ENCODE measurements at places on chromosomes 13 and 19. TPM values are rescaled to one million over a fixed set of nuclear protein-coding genes. Genes with fewer than 3 reads are reported as not detected.

PSPN gene
- 0.92 TPM for total RNA-seq

C3 gene
- 45.2 TPM for total RNA-seq

ZNF525 gene
- total RNA-seq: 0.42 TPM

JSRP1 gene
- 0.72 TPM for total RNA-seq

KLK12 gene
- total RNA-seq: not detected

CPB2 gene
- total RNA-seq: not detected

GSX1 gene
- total RNA-seq: not detected

TLE5 gene
- 235 TPM for total RNA-seq

B3GNT3 gene
- total RNA-seq: 4.0 TPM

NBEA gene
- 2.0 TPM for total RNA-seq

LILRA6 gene
- total RNA-seq: not detected

ZNF584 gene
- total RNA-seq: 20.4 TPM

FGF21 gene
- total RNA-seq: not detected

TYROBP gene
- total RNA-seq: not detected

ACER1 gene
- not detected for total RNA-seq

SPACA7 gene
- not detected for total RNA-seq

CLEC4G gene
- total RNA-seq: not detected

IGFL1 gene
- total RNA-seq: 3.1 TPM

PSG11 gene
- total RNA-seq: 0.15 TPM
